Muscle of leg (tissue), 16 donors: ENCODE measurements at places on chromosomes 7 and 10. TPM values are rescaled to one million over a fixed set of nuclear protein-coding genes. Genes with fewer than 3 reads are reported as not detected.

HMX3 gene
- total RNA-seq: not detected

SEMA4G gene
- 1.2 TPM for total RNA-seq

CALHM1 gene
- total RNA-seq: not detected

FAM221A gene
- 1.9 TPM for total RNA-seq

RNF148 gene
- 0.44 TPM for total RNA-seq

ITPRID1 gene
- 0.44 TPM for total RNA-seq

GRCh38 chr7:50908628-50909290 lies 126.1 kb upstream of the GRB10 start:
- H3K4me1 ChIP-seq: no peaks in the 10 kb centered on the region
- no peaks in the 10 kb centered on the region for H3K27me3 ChIP-seq
- H3K4me3 ChIP-seq: no peak overlapping the region
- no peaks in the 10 kb centered on the region for H3K36me3 ChIP-seq
- H3K27ac ChIP-seq: no peak overlapping the region

DNA sequence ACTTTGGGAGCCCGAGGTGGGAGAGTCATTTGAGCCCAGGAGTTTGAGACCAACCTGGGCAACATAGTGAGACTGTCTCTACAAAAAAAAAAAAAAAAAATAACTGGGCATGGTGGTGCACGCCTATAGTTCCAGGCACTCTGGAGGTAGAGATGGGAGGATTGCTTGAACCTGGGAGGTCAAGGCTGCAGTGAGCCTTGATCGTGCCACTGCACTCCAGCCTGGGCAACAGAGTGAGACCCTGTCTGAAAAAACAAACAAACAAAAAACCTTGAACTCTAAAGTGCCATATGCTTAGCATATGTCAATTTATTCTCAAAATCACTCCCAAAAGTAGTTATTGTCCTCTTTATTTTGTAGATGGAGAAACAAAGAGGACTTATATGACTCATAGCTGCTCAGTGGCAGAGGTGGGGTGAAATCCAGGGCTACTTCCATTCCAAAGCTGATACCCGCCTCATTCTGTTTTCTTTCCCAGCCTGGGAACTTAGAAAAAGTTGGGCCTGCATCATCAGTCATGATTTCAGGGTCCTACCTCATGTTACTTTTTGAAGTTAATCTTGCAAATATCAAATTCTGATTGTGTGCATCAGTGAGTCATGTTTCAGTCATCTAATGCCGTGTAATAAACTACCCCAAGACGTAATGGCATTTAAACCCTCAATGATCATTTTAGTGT lies 13.3 kb downstream of the DHTKD1 start:
- H3K27ac ChIP-seq: no peak overlapping the region
- no peak for DNase-seq
- peaks cover 30% of the 10 kb centered on the region for H3K36me3 ChIP-seq
- no peak overlapping the region for H3K4me3 ChIP-seq
- H3K4me1 ChIP-seq: no peaks in the 10 kb centered on the region

GRCh38 chr7:40455485-40455884 lies 320.7 kb downstream of the SUGCT start:
- no peaks in the 10 kb centered on the region for H3K27me3 ChIP-seq
- no peak for DNase-seq
- H3K4me1 ChIP-seq: no peaks in the 10 kb centered on the region
- no peaks in the 10 kb centered on the region for H3K36me3 ChIP-seq
- no peak overlapping the region for H3K4me3 ChIP-seq

GRCh38 chr10:69742356-69742695 lies 59.4 kb upstream of the COL13A1 start:
- no peak overlapping the region for H3K4me3 ChIP-seq
- no peak overlapping the region for H3K27ac ChIP-seq
- DNase-seq: no peak

- no peak overlapping the region for H3K4me3 ChIP-seq
- no peaks in the 10 kb centered on the region for H3K36me3 ChIP-seq
- H3K27ac ChIP-seq: no peak overlapping the region
- no peaks in the 10 kb centered on the region for H3K4me1 ChIP-seq
- H3K27me3 ChIP-seq: no peaks in the 10 kb centered on the region
Observed at GRCh38 chr7:34332006-34332405, 326.0 kb upstream of the NPSR1 start.

- DNase-seq: peak; percentile 69
- no peaks in the 10 kb centered on the region for H3K27me3 ChIP-seq
- no peak overlapping the region for H3K27ac ChIP-seq
- no peak overlapping the region for H3K4me3 ChIP-seq
Observed at GRCh38 chr7:115087437-115087836, 165.5 kb downstream of the MDFIC start.

GRCh38 chr10:7027913-7028808 lies 382.7 kb downstream of the SFMBT2 start:
- H3K4me3 ChIP-seq: no peak overlapping the region
- DNase-seq: no peak
- no peaks in the 10 kb centered on the region for H3K27me3 ChIP-seq
- no peaks in the 10 kb centered on the region for H3K36me3 ChIP-seq
- no peaks in the 10 kb centered on the region for H3K4me1 ChIP-seq

DNA sequence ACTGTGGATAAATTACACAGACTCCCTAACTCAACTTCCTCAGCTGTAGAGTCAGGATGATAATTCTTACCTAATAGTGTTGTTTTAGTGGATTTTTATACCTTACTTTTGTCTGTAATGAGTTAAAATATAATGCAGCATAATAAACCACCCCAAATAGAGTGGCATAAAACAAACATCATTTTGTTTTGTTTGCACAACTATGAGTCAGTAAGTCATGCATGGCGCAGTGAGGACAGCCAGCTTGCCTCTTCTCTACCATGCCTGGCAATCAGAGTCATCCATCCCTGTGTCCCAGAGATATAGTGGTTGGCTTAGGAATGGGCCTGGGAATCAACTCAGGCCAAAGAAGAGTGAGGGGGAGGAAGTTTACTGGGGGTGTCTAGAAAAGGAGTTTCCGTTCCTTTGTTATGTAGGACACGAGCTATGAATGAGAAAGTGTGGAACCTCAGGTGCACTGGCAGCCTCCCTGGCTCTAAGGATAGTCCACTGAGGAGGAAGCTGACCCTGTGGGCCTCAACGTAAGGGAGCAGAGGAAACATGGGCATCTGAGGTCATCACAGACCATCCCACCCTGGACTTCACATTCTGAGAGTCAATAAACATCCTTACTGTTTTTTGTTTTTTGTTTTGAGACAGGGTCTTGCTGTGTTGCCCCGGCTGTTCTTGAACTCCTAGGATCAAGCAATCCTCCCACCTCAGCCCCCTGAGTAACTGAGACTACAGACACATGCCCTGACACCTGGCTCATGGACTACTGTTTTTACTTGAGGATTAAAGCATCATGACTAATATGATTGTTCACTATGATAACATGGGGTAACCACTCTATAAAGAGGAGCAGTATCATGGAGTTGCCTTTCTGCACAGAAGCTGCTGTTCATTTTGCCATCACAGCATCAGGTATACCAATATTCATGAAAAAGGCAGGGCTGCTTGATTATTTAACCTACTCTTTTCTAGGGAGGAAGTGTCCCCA lies 21.0 kb upstream of the GRB10 start:
- no peak for DNase-seq
- H3K27ac ChIP-seq: no peak overlapping the region
- no peaks in the 10 kb centered on the region for H3K36me3 ChIP-seq
- H3K4me1 ChIP-seq: no peaks in the 10 kb centered on the region
- H3K4me3 ChIP-seq: no peak overlapping the region
- H3K27me3 ChIP-seq: peaks cover 4% of the 10 kb centered on the region

- no peaks in the 10 kb centered on the region for H3K27me3 ChIP-seq
- H3K4me1 ChIP-seq: peaks cover 21% of the 10 kb centered on the region
- H3K4me3 ChIP-seq: no peak overlapping the region
- H3K27ac ChIP-seq: no peak overlapping the region
- DNase-seq: no peak
Observed at GRCh38 chr7:116807011-116807560, 55.3 kb upstream of the CAPZA2 start.

GRCh38 chr10:48457949-48458661 lies 146.8 kb downstream of the ARHGAP22 start:
- H3K27ac ChIP-seq: no peak overlapping the region
- no peaks in the 10 kb centered on the region for H3K36me3 ChIP-seq
- no peak for DNase-seq
- H3K4me3 ChIP-seq: no peak overlapping the region
- no peaks in the 10 kb centered on the region for H3K27me3 ChIP-seq

DNA sequence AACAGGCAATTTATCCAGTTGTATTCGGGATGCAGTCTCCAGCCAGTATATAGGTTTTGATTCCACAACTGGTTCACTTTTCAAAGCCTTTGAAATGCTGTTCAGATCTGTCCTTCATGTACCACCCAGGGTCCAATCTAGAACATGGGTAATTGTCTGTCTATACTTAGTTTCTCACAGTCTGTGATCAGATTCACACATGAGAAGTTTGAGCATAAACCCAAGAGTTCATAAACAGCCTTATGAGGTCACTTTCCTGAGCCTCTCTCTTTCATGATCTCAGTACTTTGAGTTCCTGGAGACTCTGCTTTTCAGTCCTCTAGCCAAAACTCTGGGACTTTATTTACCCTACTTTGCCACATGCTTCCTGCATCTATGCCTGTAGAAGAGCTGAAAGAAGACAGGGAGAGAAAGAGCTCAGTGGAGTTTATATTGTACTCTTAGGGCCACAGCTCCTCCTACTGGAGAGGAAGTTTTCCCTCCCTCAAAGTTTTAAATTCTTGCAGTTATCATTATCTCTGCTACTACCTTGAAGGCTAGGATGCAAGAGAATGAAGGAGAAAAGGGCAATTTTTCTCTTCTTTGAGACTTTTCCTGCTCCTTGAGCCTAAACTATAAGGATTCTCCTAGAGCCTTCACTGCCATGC lies 172.0 kb downstream of the ZEB1 start:
- H3K27ac ChIP-seq: no peak overlapping the region
- peaks cover 6% of the 10 kb centered on the region for H3K36me3 ChIP-seq
- no peak for DNase-seq
- no peaks in the 10 kb centered on the region for H3K4me1 ChIP-seq

GRCh38 chr10:13195016-13195415 lies 33.7 kb downstream of the MCM10 start:
- no peaks in the 10 kb centered on the region for H3K4me1 ChIP-seq
- H3K4me3 ChIP-seq: no peak overlapping the region
- no peak for DNase-seq
- peaks cover 14% of the 10 kb centered on the region for H3K36me3 ChIP-seq
- H3K27ac ChIP-seq: no peak overlapping the region

- peaks cover 19% of the 10 kb centered on the region for H3K4me1 ChIP-seq
- no peak overlapping the region for H3K4me3 ChIP-seq
- DNase-seq: peak; percentile 55
Observed at GRCh38 chr10:6124666-6125065, 35.8 kb downstream of the RBM17 start.

- H3K27ac ChIP-seq: no peak overlapping the region
- no peak overlapping the region for H3K4me3 ChIP-seq
- H3K4me1 ChIP-seq: no peaks in the 10 kb centered on the region
- DNase-seq: no peak
Observed at GRCh38 chr10:12892924-12893323, 108.6 kb downstream of the CCDC3 start.

DNA sequence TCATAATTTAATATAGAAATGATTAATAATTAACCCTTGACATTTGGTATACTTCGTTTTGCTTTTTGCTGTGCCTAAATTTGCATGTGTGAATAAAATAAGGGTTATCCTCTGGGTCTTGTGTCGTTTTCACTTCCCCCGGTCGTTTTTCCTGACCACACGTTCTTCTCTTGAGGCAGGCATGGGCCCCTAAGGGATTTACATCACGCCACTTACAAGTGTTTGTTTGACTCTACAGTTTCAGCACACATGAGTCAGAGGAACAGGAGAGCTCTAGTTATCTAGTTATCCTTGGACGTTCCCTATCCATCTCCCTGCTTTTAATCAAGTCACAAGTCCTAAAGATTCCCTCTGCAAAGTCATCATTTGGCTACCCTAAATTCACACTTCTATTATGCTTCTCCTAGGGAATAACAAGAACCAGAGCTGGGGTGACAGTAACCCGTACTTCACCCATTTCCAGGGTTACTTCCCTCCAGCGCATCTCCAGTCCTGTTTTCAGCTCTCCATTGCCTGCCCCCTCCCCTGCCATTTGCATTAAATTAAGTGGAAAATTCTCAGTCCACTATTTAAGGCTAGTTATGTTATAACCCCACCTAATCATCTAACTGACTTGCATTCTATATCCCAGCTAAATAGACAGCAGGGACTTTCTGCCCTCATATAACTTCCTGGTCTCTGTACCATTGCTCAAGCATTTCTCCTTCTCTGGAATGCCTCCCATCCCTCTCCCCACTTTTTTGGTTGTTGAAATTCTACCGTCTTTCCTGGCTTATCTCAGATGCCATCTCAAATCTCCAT lies 206.9 kb downstream of the PTEN start:
- no peak for DNase-seq
- H3K4me1 ChIP-seq: peaks cover 8% of the 10 kb centered on the region
- H3K36me3 ChIP-seq: no peaks in the 10 kb centered on the region
- no peaks in the 10 kb centered on the region for H3K27me3 ChIP-seq

DNA sequence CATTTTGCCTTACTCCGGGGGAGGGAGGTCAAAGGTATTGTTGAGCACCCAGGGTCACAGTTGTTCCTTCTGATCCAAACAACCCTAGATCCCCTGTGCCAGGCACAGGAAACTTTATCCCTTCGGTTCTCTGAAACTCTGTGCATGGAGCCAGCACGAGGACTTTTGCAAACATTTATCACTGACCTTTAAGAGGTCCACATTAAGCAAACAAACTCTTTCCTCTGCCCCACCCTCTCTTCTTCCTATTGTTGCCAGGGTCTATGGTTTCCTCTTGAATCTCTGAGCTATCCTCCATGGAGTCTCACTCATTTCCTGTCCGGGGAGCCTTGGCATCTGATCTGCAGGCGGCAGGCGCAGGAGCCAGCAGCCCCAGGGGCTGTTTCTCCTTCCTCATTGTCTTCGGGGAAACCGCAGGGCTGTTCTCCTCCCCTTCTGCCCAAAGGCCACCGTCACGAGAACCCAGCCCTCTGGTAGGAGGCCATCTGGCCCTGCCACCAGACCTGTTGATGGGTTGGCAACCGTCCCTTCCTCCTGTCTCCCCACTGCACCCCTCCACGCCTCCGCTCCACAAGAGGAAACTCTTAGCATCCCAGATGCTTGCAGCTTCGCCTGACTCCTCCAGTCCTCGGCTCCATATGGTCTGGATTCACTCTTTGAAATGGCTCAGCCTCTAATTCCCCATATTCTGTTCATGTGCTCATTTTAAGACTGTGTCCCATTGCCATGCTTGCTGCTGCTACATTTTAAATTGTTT lies 327.3 kb upstream of the NRP1 start:
- no peaks in the 10 kb centered on the region for H3K36me3 ChIP-seq
- no peaks in the 10 kb centered on the region for H3K27me3 ChIP-seq
- H3K4me3 ChIP-seq: no peak overlapping the region
- DNase-seq: peak; percentile 83
- peak overlapping the region; percentile 68 for H3K27ac ChIP-seq

GRCh38 chr10:28538595-28538994 lies 5.7 kb downstream of the WAC start:
- DNase-seq: no peak
- no peak overlapping the region for H3K4me3 ChIP-seq
- H3K27me3 ChIP-seq: no peaks in the 10 kb centered on the region
- no peaks in the 10 kb centered on the region for H3K4me1 ChIP-seq
